ENCODE measurements at places on chromosomes 16 and 17. TPM values are rescaled to one million over a fixed set of nuclear protein-coding genes. Genes with fewer than 3 reads are reported as not detected.

The SLC9A5 gene
- polyA plus RNA-seq: 1.2 TPM

The RGS11 gene
- 3.6 TPM for polyA plus RNA-seq

The ASPA gene
- polyA plus RNA-seq: 2.0 TPM

The IKZF3 gene
- 0.22 TPM for polyA plus RNA-seq

The KCNJ12 gene
- polyA plus RNA-seq: 13.8 TPM

The CSH1 gene
- polyA plus RNA-seq: 2.7 TPM

The FBXL16 gene
- 0.34 TPM for polyA plus RNA-seq
